Stimulated activated CD8-positive, alpha-beta memory T cell treated with anti-CD3 and anti-CD28 coated beads, Interleukin-2, amount 100 ng/mL, for 48 hours (primary cell): ENCODE measurements at places on chromosomes 6 and 20.

GRCh38 chr6:114592506-114592905, 249.7 kb upstream of the HS3ST5 start:
- DNase-seq, result no peak

GRCh38 chr6:150175586-150176151, 32.8 kb downstream of the PPP1R14C start:
- no peak for DNase-seq

DNA sequence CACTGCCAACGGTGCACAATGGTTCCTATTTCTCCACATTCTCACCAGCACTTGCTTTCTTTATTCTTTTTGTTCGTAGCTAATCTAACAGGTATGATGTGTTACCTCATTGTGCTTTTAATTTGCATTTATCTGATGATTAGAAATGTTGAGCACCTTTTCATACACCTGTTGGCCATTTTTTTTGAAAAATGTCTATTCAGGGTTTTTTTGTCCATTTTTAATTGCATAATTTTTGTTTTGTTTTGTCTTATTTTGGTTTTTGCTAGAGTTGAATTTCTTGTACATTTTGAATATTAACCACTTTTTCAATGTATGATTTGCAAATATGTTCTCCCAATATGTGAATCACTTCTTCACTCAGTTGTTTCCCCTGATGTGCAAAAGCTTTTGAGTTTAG, 150.6 kb downstream of the TENT5A start:
- no peak for DNase-seq

GRCh38 chr20:17995967-17996819, 27.4 kb downstream of the MGME1 start:
- DNase-seq, result no peak

- DNase-seq, result no peak
These were observed at the start of gene FLRT3 for GRCh38 chr20:14337400-14338171. FLRT3 (minus strand) TSS chr20:14337612; CDS start chr20:14327506, 10,106 bp downstream.

GRCh38 chr6:3650076-3650958, 101.2 kb downstream of the PXDC1 start:
- no peak for DNase-seq

GRCh38 chr6:113980937-113981554, 10.1 kb upstream of the HDAC2 start:
- DNase-seq, result no peak

GRCh38 chr6:20319520-20320357, 81.9 kb upstream of the E2F3 start:
- peak; percentile 61 for DNase-seq

GRCh38 chr6:113317891-113318574, 539.1 kb upstream of the MARCKS start:
- DNase-seq, result no peak

DNA sequence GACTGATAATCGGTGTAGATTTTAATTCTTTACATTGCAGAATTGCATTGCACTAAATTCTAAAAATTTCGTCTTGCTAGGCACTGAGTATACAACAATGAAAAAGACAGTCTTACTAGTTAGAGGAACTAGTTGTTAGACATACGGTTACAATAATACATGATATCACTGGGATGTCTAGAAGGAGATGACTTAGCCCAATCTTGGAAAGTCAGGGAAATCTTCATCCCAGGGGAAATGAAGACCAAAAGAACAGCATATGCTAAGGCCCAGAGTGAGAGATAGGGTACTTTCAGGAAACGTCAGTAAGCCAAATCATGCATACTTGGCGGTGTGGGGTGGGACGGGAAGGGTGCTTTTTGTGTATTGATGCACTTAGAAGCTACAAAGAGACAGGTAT, 901 bp downstream of the CEP57L1 start:
- DNase-seq, result no peak

DNA sequence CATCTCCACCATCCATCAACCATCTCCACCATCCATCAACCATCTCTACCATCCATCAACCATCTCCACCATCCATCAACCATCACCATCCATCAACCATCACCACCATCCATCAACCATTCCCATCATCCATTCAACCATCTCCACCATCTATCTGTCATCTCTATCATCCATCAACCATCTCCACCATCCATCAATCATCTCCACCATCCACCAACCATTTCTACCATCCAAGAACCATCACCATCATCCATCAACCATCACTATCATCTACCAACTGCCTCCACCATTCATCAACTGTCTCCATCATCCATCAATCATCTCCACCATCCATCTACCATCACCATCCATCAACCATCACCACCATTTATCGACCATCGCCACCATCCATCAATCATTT, 78.8 kb upstream of the CDH4 start:
- no peak for DNase-seq

- peak; percentile 10 for DNase-seq
These were observed 812 bp downstream of the SLC9A8 start for GRCh38 chr20:49813305-49813974.

- no peak for DNase-seq
These were observed 19.9 kb upstream of the PHACTR3 start for GRCh38 chr20:59584278-59584925.

GRCh38 chr6:134308800-134309199, 9.1 kb downstream of the SGK1 start:
- no peak for DNase-seq

GRCh38 chr6:155171109-155171746, 92.6 kb upstream of the CLDN20 start:
- peak; percentile 69 for DNase-seq

DNA sequence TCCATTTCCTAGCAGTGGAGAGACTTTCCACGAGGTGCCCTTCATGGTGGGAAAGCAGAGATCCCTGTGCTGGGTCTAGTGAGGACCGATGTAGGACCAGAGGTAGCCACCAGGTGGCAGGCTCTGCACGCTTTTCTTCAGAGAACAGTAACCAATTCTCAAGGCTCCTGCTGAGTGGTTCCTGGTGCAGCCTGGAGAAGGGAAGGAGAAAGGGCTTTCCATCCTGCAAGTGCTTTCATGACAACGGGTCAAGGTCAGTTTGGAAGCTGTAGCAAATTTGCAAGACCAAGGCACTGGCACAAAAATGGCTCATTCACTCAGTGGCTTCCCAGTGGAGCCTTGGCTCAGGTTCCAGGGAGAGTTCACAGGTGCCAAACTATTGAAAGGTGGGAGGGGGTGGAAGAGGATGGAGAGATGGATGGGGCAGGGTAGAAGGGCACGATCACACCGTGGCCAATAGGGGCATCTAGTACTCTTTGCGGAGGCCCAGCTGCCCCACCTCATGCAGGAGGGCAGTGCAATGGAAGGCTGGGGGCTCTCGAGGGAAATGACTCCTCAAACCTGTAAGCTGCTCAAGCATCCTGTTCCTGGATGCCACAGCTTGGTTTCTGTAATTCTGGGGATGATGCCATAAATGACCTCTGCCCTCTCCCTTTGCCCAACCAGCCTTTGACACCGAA, 25.5 kb upstream of the KCNK16 start:
- DNase-seq, result peak; percentile 53

DNA sequence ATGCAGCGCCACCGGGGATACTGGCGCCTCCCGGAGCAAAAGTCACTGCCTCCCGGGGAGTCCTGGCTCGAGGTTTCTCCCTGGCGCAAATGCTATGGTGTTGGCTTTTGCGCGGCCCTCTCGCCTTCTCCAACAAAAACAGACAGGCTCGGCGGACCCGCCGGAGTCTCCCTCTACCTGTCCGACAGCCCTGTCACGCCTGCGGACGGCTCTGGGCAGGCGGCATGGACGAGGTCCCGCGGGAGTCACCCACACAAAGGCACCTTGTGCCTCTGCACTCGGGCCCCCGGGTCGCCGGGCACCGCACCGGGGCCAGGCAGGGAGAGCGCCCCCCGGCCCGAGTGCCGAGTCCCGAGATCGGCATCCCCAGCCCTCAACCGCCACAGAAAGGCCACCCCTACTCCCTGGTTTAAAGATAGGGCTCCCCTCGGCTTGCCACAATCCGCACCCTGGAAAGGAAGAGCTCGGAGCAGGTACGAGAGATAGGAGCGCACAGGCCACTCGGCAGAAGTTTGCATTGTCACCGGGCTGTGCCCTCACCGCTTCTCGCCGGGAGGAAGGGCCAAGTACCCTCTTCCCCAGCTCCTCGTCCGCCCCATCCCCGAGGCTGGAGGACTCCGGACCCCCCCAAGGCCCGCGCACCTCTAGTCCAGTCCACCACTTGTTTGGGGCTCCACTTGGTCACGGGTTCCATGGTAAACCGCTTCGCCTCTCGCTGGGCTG, 903 bp downstream of the CNKSR3 start:
- DNase-seq, result no peak

- DNase-seq, result no peak
These were observed 667.0 kb upstream of the MARCKS start for GRCh38 chr6:113190170-113190569.

DNA sequence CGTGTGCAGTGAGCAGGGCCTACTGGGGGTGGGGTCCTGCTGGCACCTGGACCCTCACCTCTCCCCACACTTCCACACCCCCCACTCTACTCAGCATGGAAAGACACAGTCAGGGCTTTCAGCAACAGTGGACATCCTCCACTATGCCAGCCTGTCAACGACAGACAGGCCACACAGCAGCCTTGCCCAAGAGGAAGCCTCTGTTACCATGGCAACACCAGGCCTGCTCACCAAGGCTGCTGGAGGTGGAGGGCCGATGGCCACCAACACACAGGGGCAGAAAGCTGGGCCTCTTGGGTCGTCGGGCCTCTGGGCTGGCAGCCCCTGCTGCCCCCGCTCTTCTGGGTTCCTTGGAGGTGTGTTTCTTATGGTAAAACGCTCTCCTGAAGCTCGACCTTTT, 13.6 kb downstream of the BNIP5 start:
- no peak for DNase-seq

GRCh38 chr6:36817847-36818246, 21.4 kb downstream of the CPNE5 start:
- DNase-seq, result no peak

GRCh38 chr6:115896538-115897129, 164.1 kb downstream of the FRK start:
- no peak for DNase-seq

DNA sequence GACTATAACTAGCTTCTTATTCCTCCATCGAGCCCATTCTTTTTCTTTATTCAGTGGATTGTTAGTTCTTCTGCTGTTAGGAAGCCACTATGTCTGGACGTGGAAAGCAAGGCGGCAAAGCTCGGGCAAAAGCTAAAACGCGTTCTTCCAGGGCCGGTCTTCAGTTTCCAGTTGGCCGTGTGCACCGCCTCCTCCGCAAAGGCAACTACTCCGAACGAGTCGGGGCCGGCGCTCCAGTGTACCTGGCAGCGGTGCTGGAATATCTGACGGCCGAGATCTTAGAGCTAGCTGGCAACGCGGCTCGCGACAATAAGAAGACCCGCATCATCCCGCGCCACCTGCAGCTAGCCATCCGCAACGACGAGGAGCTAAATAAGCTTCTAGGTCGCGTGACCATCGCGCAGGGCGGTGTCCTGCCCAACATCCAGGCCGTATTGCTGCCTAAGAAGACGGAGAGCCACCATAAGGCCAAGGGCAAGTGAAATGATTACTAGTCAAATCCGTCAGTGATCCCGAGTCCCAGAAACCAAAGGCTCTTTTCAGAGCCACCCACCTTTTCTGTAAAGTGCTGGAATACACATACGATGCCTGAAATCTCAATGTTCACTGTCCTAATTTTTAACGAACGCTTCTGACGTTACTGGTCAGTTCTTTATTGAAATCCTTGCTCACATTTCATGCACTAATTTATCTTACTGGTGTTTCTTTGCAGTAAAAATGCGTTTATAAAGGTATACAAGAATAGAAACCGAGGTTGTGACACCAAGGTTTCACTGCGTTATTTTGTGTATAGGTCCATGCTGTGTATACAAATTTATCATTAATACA, 129.9 kb downstream of the HFE start:
- peak; percentile 69 for DNase-seq

DNA sequence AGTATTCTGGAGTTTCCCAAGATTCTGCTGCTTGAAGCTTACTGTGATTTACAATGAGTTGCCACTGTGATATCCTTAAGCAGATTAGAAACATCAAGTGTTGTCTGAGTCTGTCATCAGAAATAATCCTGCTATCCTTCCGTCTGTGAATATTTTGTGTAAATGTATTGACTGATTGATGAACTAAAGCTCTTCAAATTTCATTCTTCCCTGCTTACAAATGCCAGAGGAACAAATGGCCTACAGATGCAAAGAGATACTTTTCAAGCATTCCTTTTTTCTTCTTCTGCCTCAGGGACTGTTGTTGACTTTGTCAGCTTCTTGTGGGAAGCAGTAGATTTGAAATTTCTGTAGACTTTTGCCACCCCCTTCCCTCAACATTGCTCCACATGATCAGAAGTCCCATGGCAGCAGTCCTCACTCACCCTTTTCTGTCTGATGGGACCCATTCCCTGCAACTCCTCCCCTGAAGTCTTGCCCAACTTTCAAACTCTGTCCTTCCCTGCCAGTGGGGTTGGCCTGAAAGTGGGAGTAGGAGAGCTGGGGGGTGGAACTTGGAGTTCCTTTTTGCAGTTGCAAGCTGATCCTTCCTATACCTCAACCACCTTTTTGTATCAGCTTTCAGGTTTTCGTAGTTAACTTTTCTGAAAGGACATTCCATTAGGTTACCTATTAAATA, 38.5 kb upstream of the MLIP start:
- no peak for DNase-seq

GRCh38 chr6:170129691-170130171, 161.1 kb downstream of the DLL1 start:
- DNase-seq, result no peak

DNA sequence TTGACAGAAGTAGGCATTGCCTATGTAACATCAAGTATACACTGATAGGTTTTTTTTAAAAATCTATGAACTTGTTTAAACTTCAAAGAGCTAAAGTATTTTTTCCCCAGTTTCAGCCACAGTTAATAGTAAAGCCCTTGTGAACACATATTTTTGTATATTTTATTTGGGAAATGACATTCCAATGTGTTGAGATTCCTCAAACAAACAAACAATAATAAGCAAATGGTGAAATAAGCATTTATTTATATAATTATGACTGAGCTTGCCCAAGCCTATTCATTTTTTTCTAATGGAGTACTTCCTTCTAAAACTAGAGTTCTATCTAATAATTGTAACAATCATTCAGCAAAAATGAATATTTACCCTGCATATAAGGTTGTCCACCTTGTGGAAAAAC, 12.5 kb downstream of the SYCP2 start:
- no peak for DNase-seq

GRCh38 chr6:6582131-6582530, 6.4 kb upstream of the LY86 start:
- no peak for DNase-seq

DNA sequence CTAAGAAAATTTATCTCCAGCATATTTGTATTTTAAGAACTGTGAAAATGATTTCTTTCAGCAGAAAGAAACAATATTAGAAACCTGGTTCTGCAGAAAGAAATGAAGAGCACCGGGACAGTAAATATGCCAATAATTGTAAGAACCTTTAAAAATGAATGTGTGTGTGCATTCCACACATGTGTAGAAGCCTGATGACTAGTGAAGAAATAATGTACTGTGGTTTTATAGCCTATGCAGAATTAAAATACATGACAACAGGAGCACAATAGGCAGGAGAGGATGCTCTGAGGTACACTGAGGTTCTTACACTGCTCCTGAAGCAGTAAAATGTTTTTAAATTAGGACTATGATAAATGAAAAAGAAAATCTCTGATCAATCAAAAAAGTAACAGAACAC, 48.9 kb downstream of the SNX14 start:
- no peak for DNase-seq
